Mesothelial cell of epicardium (in vitro differentiated cells): ENCODE measurements at places on chromosomes 3 and 15.

GRCh38 chr3:48301800-48302166 is 31.7 kb downstream of the SPINK8 start:
- DNase-seq: no peak

GRCh38 chr3:20055020-20055775 is 15.0 kb downstream of the KAT2B start:
- DNase-seq: no peak

- DNase-seq: no peak
Observed at GRCh38 chr15:59867086-59867855, 136.8 kb upstream of the FOXB1 start.

- no peak for DNase-seq
Observed at GRCh38 chr3:57031631-57032541, 28.6 kb upstream of the SPATA12 start.

DNA sequence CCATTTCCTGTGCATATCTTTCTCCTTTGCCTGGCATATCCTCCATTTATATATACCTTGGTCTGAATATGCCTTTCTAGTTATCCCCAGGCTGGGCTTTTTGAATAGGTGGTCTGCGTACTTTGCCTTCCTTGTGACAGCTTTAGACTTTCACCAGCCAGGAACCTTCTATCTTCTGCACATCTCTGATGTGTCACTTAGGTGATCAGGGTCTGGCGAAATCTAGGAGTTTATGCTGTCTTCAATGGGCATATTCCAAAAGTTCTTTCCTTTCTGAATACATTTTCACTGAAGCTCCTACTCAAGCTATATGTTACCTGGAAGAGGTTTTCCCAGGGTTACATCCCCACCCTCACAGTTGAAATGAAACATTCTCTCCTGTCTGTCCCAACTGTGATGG is 27.8 kb upstream of the ST3GAL6 start:
- no peak for DNase-seq

- DNase-seq: no peak
Observed at GRCh38 chr3:156631323-156631722, 43.1 kb upstream of the TIPARP start.

- DNase-seq: no peak
Observed at GRCh38 chr3:133928136-133928893, 32.6 kb upstream of the RAB6B start.

- DNase-seq: no peak
Observed at GRCh38 chr3:136838641-136839555, 20.0 kb downstream of the SLC35G2 start.

DNA sequence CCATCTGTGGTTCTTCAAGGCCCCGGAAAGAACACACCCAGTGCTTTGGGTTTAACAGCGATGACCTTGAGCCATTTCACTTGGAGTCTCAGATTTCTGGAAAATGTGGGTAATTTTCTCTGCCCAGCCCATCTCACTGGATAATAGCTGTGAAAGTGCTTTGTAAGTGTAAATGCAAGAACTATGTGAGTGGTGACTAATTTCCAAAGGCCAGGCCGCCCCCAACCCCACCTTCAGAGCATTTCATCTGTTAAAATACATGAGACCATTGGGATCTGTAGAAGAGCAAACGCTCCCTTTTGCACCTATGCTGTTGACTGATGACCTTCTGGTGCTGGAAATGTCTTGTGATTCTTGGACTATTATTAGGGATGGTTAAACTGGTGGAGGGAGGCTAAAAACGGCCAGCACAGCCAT is 196.8 kb upstream of the LPP start:
- DNase-seq: no peak

DNA sequence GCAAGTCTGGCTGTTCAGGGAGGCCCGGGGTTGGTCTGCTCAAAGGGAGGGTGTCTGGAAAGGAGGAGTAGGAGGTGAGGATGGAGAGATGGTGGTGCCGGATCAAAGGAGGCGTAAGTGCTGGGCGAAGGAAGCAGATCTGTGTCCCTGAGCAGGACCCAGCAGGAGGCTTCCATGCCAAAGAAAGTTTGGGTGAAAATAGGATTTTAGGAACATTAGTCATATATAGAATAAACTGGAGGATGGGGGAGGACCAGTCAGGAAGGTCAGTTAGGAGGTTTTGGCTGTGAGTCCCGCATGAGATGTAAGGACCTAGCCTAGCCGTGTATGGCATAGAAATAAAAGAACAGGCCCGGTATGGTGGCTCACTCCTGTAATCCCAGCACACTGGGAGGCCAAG is 28.6 kb upstream of the VPS8 start:
- no peak for DNase-seq

DNA sequence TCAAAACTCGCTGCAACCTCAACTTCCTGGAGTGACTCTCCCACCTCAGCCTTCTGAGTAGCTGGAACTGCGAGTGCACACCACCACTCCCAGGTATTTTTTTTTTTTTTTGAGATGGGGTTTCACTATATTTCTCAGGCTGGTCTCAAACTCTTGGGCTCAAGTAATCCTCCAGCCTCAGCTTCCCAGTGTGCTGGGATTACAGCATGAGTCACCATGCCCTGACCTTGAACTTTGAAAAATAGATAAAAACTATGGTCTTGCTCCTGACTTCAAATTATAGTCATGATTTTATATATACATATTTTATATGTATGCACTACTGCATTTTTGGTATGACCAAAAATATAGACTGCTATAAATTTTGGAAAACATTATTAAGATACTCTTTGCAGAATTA is 6.9 kb upstream of the PLSCR5 start:
- no peak for DNase-seq

DNA sequence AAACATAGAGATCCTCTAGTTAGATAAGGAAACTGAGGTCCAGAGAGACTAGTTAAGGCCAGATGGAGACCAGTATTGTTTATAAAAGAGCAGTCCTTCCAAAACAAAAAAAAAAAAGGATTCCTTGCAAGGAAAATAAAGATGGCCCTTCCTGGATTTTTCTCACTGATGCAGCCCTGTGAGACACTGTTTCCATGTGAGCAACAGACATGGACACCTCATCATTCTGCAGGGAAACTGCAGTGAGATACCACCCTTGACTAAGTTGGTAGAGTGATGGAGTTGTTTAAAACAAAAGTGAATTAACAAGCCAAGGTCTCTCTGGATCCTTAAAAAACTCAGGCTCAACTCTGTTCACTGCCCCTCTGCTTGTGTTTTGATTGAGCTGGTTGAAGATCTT is 65.6 kb upstream of the MYZAP start:
- DNase-seq: no peak

GRCh38 chr15:84598250-84598649 is 2.6 kb upstream of the ZSCAN2 start:
- DNase-seq: no peak

DNA sequence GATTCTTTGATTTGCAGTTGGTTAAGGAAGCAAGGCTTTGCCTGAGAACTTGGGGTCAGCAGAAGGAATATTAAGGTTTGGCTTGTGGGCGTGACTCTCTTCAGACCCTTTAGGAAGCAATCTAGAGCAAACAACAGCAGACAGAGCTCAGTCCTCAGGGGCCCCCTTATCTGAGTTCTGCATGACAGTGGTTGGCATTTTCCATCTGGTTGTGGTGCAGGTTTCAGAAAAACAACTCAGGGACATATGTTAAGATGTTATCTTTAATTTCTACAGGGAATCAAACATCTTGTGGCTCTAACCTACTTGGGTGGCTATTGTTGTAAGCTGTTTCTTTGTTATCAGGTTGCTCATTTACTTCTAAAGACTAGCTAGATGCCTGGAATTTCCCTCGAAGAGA is 141.4 kb downstream of the VPS8 start:
- no peak for DNase-seq

- no peak for DNase-seq
Observed at GRCh38 chr15:42151141-42151561, 5.3 kb downstream of the PLA2G4F start.

DNA sequence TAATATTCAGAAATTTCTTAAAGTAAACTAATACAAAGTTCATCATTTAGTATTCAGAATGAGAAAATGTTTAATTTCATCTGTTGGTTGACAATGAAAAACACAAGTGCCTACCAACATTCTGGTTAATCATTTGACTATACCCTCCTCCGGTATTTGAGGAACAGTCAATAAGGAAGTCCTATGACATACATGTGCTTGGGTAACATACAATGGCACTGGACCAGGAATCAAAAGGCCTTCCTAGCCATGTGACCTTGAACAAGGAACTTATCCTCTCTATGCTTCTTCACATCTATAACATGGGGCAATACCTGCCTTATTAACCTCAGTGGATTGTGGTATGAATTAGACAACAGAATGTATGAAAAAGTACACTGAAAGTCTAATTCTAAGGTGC is 65.8 kb downstream of the ZNF280D start:
- no peak for DNase-seq

DNA sequence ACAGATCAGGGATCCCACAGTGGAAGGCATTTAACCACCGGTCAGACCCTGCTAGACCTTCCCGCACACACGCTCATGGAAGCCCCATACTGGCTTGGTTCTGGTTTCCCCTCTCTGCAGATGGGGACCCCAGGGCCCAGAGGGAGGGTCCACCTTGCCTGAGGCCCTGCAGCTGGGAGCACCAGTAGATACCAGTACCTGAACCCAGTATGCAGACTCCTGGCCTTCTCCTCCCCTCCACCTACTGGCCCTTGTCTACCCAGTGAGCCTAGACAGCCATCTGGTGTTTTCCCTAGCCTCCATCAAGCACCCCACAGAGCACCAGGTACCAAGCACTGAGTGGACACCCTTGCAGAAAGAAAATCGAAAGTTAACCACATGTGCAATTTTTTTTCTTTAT is 65.1 kb downstream of the MEGF11 start:
- DNase-seq: no peak

- no peak for DNase-seq
Observed at GRCh38 chr3:188390775-188391443, 237.0 kb downstream of the LPP start.

GRCh38 chr3:64808061-64808460 is 120.3 kb upstream of the ADAMTS9 start:
- no peak for DNase-seq

DNA sequence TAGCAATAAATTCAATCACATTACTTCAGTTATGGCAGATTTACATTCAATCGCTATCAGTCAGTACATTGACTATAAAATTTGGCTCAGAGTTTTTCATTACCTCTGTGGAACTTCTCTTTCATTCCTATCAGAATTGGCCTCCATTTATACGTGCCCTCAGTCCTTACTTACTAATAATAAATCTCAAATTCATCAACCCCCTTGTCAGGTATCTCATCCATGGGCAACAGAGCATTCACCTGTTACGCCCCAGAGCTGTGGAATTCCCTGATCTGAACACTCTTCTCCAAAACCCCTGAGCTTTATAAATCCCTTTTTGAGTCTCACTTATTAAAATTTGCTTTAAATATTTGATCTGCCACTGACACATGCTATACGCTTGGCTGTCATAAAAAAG is 492.9 kb downstream of the GBE1 start:
- DNase-seq: no peak

- no peak for DNase-seq
Observed at GRCh38 chr3:29486096-29486495, 205.2 kb downstream of the RBMS3 start.
